ENCODE measurements at places on chromosomes 13 and 19.

GRCh38 chr13:48782429-48782840 is 128.7 kb downstream of the CYSLTR2 start:
- no peak for DNase-seq
- no peaks in the 10 kb centered on the region for H3K4me1 ChIP-seq
- no peak overlapping the region for H3K27ac ChIP-seq
- H3K4me3 ChIP-seq = no peak overlapping the region
- no peaks in the 10 kb centered on the region for H3K36me3 ChIP-seq
- peaks cover 6% of the 10 kb centered on the region for H3K27me3 ChIP-seq

- DNase-seq = no peak
- peaks cover 77% of the 10 kb centered on the region for H3K27me3 ChIP-seq
- no peak overlapping the region for H3K27ac ChIP-seq
- H3K4me3 ChIP-seq = peak overlapping the region; percentile 66
- H3K4me1 ChIP-seq = peaks cover 9% of the 10 kb centered on the region
Observed at GRCh38 chr13:94712812-94713560, 641 bp upstream of the SOX21 start.

- no peak overlapping the region for H3K27ac ChIP-seq
- DNase-seq = no peak
- H3K4me3 ChIP-seq = no peak overlapping the region
- H3K36me3 ChIP-seq = no peaks in the 10 kb centered on the region
- H3K4me1 ChIP-seq = no peaks in the 10 kb centered on the region
Observed at GRCh38 chr19:30406220-30407067, 34.3 kb downstream of the ZNF536 start.

- DNase-seq = no peak
- no peaks in the 10 kb centered on the region for H3K36me3 ChIP-seq
- no peak overlapping the region for H3K27ac ChIP-seq
- H3K4me3 ChIP-seq = no peak overlapping the region
- no peaks in the 10 kb centered on the region for H3K4me1 ChIP-seq
Observed at GRCh38 chr19:42942187-42942789, 5.3 kb upstream of the PSG7 start.

GRCh38 chr19:58305932-58306323 is 751 bp downstream of the ERVK3-1 start:
- no peak for DNase-seq
- H3K27me3 ChIP-seq = no peaks in the 10 kb centered on the region
- peaks cover 85% of the 10 kb centered on the region for H3K36me3 ChIP-seq
- H3K4me3 ChIP-seq = peak overlapping the region; percentile 98
- peak overlapping the region; percentile 97 for H3K27ac ChIP-seq
- H3K4me1 ChIP-seq = peaks cover 37% of the 10 kb centered on the region

DNA sequence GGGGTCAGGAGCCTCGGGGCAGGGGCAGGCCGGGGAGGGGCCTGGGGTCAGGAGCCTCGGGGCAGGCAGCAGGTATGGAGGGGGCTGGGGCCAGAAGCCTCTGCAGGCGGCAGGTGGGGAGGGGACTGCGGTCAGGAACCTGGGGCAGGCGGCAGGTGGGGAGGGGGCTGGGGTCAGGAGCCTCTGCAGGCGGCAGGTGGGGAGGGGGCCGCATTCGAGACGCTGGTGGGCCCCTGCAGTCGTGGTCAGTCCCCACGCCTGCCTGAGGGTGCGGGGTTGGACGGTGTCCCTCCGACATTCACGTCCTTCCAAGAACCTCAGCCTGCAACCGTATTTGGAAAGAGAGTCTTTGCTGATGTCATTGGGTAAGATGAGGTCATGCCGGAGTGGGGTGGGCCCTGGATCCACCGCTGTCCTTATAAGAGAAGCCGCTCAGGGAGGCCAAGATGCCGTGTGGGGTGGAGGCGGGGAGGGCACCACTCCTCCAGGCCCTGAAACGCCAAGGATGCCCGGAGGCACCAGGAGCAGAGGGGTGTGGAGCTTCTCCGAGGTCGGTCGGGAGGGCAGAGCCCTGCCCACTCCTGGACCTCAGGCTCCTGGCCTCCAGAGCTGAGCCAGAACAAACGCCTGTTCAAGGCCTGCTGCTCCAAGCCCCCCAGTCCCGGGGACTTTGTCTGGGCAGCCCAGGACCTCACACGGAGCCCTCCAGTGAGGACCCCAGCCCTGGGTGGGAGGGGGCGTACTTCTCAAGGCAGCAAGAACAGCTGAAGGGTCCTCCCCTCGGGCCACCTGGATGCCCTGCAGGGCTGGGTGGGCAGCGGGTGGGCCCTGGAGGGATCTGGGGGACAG is 30.1 kb downstream of the PIP5K1C start:
- no peak for DNase-seq
- no peak overlapping the region for H3K4me3 ChIP-seq
- peaks cover 6% of the 10 kb centered on the region for H3K4me1 ChIP-seq
- H3K36me3 ChIP-seq = no peaks in the 10 kb centered on the region
- no peaks in the 10 kb centered on the region for H3K27me3 ChIP-seq
- H3K27ac ChIP-seq = no peak overlapping the region

DNA sequence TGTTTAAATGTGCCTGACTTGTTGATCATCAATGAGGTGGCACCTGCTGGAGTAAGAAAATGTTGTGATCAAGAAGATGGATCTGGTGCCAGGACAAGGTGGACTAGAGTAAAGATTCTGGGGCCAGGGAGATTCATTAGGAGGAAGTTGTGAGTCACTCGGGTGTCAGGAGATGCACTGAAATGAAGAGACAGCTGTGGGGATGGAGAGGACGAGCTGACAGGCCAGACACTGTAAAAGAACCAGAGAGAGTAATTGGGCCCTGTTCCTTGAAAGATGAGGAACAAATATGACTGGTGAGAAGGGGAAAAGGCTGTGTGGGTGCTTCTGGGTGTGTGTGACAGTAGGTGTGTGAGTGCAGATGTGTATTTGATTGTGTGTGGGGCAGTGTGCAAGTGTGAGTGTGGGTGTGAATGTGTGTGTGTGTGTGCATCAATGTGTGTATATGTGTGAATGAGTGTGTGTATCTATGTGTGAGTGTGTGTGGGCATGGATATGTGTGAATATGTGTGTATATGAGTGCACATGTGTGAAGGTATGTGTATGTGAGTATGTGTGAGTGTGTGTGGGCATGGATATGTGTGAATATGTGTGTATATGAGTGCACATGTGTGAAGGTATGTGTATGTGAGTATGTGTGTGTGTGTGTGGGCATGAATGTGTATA is 260.5 kb downstream of the RFC3 start:
- H3K27me3 ChIP-seq = no peaks in the 10 kb centered on the region
- DNase-seq = no peak
- no peaks in the 10 kb centered on the region for H3K4me1 ChIP-seq
- H3K36me3 ChIP-seq = no peaks in the 10 kb centered on the region
- no peak overlapping the region for H3K27ac ChIP-seq

DNA sequence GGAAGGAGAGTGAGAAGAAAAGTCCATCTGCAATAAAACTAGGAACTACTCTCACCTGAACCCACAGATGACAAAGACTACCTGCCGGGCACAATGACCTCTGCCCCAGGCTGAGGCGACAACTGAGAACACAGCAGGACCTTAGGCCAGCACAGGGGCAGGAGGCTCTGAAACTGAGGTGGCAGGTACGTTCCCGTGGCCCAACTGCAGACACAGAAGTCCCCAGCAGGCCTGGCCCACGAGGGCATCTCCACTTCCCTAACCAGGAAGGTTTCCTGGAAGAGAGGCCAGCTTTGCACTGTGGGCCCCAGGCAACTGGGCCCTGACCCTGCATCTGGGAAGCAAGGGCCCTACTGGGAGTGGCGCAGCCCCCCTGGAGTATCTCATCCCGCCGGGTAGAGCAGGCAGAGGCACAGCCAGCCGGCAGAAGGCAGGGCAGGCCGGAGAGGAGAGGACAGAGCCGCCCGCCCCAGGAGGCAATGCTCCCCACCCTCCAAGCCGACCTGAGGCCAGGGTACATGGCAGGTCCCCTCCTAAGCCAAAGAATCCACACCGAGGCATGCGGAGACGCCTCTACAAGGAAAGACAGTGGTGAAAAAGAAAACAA is 32.7 kb downstream of the STK24 start:
- H3K27me3 ChIP-seq = no peaks in the 10 kb centered on the region
- peaks cover 76% of the 10 kb centered on the region for H3K4me1 ChIP-seq
- H3K4me3 ChIP-seq = peak overlapping the region; percentile 68

DNA sequence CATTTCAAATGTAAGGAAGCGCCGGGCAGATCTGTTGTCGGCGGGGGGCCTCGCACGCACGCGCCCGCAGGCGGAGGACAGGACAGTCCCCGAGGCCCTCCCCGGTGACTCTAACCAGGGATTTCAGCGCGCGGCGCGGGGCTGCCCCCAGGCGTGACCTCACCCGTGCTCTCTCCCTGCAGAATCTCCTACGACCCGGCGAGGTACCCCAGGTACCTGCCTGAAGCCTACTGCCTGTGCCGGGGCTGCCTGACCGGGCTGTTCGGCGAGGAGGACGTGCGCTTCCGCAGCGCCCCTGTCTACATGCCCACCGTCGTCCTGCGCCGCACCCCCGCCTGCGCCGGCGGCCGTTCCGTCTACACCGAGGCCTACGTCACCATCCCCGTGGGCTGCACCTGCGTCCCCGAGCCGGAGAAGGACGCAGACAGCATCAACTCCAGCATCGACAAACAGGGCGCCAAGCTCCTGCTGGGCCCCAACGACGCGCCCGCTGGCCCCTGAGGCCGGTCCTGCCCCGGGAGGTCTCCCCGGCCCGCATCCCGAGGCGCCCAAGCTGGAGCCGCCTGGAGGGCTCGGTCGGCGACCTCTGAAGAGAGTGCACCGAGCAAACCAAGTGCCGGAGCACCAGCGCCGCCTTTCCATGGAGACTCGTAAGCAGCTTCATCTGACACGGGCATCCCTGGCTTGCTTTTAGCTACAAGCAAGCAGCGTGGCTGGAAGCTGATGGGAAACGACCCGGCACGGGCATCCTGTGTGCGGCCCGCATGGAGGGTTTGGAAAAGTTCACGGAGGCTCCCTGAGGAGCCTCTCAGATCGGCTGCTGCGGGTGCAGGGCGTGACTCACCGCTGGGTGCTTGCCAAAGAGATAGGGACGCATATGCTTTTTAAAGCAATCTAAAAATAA is 18.2 kb downstream of the IL17D start:
- peaks cover 10% of the 10 kb centered on the region for H3K27me3 ChIP-seq
- peak overlapping the region; percentile 39 for H3K4me3 ChIP-seq
- H3K36me3 ChIP-seq = no peaks in the 10 kb centered on the region
- peaks cover 5% of the 10 kb centered on the region for H3K4me1 ChIP-seq
- no peak for DNase-seq
- no peak overlapping the region for H3K27ac ChIP-seq

GRCh38 chr13:73035660-73036059 is 23.1 kb upstream of the KLF5 start:
- no peak overlapping the region for H3K4me3 ChIP-seq
- no peaks in the 10 kb centered on the region for H3K27me3 ChIP-seq
- DNase-seq = no peak
- no peaks in the 10 kb centered on the region for H3K4me1 ChIP-seq
- H3K36me3 ChIP-seq = no peaks in the 10 kb centered on the region

GRCh38 chr13:78958006-78958405 is 299.1 kb upstream of the OBI1 start:
- H3K27ac ChIP-seq = no peak overlapping the region
- DNase-seq = no peak
- no peak overlapping the region for H3K4me3 ChIP-seq
- H3K4me1 ChIP-seq = no peaks in the 10 kb centered on the region

DNA sequence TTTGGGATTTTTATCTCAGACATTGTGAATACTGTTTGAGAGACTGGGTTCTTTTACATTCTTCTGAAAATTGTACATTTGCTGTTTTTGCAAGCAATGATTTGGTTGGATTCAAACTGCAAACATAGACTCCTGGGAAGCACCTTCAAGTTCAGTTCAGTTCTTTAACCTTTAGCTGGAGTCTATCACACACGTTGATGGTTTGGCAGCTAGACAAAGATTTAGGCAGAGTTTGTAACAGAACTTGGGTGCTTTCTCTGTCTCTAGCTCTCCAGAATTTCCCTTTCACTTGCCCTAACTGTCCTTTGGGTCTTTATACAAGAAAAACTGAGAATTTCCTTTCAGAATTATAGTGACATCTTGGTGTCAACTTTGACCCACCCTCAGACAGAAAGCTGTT is 556.6 kb downstream of the DIAPH3 start:
- no peaks in the 10 kb centered on the region for H3K36me3 ChIP-seq
- no peak overlapping the region for H3K27ac ChIP-seq
- H3K4me3 ChIP-seq = no peak overlapping the region
- no peaks in the 10 kb centered on the region for H3K4me1 ChIP-seq
- no peak for DNase-seq
- no peaks in the 10 kb centered on the region for H3K27me3 ChIP-seq

DNA sequence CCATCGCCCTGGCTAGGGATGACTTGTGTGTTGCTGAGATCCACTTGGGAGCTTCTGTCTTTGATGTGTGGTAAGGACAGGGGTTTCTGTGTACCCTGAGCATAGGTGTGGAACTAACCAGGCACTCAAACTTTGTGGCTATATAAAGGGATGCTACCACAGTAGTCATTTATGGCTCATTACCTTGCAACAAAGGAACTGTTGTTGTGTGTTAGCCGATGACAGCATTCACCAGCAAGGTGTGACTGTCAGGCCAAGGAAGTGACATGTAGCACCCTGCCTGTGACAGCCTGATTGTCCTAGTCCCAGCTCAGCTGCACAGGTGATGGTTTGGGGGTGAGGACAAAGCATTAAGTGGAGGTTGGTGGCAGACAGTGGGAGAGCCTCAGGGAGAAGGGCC is 73.6 kb downstream of the COG3 start:
- H3K4me3 ChIP-seq = no peak overlapping the region
- peaks cover 6% of the 10 kb centered on the region for H3K4me1 ChIP-seq
- H3K27me3 ChIP-seq = no peaks in the 10 kb centered on the region
- DNase-seq = no peak
- no peak overlapping the region for H3K27ac ChIP-seq

DNA sequence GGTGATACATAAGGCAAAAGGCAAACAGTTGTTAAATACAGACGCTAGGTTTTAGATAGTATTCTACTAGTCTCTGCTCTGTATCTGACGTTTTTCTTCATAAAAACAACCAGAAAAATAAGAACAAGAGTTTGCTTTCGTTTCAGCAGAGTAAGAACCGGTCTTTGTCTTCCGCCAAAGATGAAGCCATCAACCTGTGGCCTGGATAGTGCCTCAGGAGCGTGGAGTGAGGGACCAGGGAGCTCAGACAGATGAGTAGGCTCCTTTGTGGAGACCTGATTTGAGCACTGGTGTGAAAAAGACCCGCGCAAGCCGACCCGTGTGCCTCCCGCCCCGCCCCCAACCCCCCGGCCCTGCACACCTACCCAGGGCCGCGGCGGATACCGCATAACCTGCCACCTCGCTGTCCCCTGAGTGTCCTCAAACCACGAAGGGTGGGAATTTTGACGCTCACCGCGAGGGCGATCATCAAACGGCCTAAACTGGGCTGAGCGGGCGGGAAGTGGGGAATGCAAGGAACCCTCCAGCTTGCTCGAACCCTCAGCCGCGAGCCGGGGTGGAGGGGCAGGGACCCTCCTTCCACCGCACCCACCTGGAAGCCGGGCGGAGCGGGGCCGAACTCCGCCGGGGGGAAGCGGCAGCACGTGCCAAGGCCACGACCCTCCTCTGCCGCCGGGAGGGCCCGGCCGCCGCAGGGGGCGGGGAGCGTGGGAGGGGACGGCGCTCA is 866 bp upstream of the LMO7 start:
- no peak overlapping the region for H3K27ac ChIP-seq
- peaks cover 13% of the 10 kb centered on the region for H3K4me1 ChIP-seq
- peaks cover 34% of the 10 kb centered on the region for H3K27me3 ChIP-seq
- H3K4me3 ChIP-seq = no peak overlapping the region
- no peak for DNase-seq

GRCh38 chr13:82654861-82655855 is 1227.1 kb downstream of the SLITRK1 start:
- no peaks in the 10 kb centered on the region for H3K4me1 ChIP-seq
- H3K27ac ChIP-seq = no peak overlapping the region
- no peaks in the 10 kb centered on the region for H3K36me3 ChIP-seq
- DNase-seq = no peak
- no peak overlapping the region for H3K4me3 ChIP-seq
- H3K27me3 ChIP-seq = no peaks in the 10 kb centered on the region

All from activated T-helper 2 cell treated with anti-CD3 and anti-CD28 coated beads, Interferon-gamma antibody, Interleukin-2, Interleukin-4, amounts not matched to agents 10 μg/mL and 5 μg/mL and 100 μg/mL, durations not matched to agents 14 hours and 24 hours and 36 hours (primary cell).